RWPE1 (cell line): ENCODE measurements at places on chromosomes 5 and 9.

DNA sequence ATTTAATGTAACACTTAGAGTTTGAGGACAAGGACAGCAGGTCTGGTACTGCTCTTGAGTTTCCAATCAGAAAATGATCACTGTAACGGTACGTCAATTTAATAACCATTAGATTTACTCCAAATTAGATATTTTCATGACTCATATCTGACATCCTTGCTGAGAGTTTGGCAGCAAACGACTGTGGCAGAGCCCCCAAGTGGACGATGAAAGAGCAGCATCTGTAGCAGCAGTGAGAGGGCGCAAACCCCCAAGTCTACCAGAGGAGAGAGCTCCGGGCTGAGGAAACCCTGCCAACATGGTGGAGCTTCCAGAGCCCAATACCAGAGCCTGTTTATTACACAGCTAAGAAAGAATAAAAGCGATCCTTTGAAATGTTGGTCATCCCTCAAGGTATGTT is 73.2 kb upstream of the EPB41L4A start:
- peak; percentile 76 for DNase-seq

DNA sequence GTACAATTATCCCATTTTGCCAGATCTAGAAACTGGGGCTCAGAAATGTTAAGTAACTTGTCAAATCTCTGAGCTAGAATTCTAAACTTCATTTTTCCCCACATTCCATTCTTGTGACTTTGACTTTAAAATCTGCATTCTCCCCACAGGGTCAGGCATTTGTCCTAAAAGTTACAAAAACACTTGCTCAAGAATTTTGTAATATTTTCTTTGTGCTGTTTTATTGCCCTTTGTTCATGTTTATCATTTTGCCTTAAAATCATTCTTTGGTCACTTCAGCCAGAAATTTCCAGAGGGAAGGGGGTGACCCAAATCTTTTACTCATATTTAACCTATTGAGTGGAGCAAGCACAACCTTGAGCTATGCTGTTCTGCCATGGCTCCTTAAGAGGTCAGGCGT is 120.1 kb upstream of the CCL21 start:
- no peak for DNase-seq

DNA sequence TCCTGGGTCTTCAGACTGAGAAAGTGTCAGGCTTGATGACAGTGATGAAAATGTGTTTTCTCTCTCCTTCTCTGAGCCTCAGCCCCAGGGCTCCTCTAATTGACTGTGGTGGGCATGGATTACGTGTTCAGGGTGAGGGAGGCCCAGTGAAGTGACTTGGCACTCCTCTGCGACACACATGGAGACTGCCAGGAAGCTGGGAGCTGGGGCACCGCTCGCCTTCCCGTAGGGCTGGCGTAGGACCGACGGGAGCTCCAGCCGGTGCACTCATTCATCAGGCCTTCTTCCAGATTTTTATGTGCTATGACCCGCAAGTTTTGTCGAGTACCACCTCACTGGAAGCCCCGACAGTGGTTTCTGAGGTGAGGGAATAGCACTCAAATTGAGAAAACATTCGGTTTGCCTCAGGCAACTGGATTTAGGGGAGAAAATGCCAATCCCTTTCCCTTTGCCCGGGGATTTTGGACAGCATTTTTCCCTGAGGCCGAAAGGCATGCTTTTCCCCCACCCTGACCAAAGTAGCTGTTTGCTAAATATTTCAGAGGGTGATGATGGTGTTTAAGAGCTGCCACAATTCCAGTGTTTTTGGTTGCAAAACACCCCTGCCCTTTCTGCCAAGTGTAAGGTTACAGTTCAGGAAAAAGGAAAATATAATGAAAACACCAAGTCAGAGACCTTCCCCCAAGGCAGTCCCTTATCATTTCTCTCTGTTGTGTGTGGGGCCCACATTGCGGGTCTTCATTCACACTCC is 83.7 kb downstream of the PCSK5 start:
- DNase-seq, result no peak

DNA sequence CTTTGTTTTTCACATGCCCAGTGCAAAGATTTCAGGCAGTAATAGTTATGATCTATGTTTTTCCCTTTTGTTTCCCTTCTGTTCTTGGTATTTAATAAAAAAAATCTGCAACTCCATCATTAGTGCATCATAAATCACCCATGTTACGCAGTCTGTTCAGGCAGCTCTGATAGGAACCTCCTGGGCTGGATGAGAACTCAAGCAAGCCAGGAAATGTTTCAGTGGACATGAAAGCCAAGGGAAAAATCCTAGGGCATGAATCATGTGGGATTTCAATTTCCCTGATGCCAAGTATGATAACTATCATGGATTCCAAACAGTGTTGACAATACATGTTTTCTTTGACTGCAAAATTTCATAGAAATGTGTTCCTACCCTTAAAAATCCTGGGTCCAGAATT is 119.7 kb upstream of the TARS1 start:
- DNase-seq, result peak; percentile 71

DNA sequence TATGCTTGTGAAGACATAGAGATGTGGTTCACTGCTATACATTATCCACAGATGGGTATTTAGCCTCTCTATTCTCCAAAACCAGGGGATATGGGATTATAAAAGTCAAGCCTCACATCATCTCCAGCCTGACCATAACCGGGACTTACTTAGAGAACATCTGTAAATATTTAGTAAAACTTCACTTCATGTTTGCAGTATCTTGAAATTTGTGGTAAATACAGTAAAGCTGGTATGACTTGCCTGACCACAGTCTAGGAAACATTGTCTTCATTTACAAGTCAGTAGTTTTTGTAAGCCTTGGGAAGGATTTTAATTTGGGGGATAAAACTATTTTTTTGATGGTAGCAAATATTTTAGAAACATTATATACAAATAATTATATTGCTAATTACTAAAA is 64.2 kb downstream of the MAST4 start:
- DNase-seq, result no peak

DNA sequence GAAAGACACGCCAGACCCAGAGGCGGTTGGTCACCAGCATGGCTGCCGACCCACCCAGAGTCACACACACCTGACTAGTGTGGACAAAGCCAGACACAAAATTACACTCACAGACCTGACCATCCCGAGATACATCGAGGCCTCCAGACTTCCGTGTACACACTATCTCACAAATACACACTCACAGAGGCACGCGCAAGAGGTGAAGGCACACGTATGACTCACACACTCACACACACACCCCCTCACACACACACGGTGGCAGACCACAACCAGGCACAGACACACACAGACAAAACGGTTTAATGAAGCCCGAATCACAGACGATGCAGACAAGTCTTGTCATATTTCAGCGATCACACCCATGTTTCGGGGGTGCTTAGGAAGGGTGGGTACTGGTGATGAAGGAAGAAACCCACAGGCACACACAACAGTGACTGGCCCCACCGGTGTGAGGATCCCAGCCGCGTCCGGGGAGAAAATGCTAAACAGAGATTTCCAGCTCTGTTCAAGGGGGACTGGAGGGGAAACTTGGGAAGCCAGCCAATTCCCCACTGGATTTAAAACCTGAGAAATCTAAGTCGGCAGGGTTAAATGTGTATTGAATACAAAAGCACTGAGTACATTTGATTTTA is 51.3 kb downstream of the CRB2 start:
- no peak for DNase-seq

GRCh38 chr5:169160405-169160901 is 140.5 kb downstream of the SLIT3 start:
- no peak for DNase-seq

- DNase-seq, result peak; percentile 67
Measured at GRCh38 chr5:31232273-31232888, 38.9 kb downstream of the CDH6 start.

DNA sequence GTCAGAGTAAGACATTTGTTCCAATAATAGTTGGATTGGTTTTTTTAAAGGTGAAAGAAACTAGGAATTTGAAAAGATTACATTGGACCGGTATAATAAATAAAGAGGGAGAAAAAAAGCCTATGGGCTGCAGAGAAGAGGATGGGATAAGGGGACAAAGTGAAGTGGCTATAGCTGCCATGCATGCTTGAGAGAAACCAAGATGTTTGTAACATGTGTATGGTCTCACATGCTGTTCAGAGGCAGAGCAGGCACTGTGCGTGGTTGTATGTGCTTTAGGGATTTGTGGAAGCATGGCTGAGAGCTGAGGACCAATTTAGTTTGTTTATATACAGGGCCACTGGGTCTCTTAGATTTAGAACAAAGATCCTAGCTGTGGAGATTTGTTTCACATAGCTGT is 32.7 kb downstream of the LNPEP start:
- no peak for DNase-seq

- DNase-seq, result no peak
Measured at GRCh38 chr5:95778713-95779436, 43.7 kb downstream of the GLRX start.

GRCh38 chr5:84228266-84228665 is 156.4 kb downstream of the EDIL3 start:
- no peak for DNase-seq

- DNase-seq, result no peak
Measured at GRCh38 chr5:3258050-3258449, 337.6 kb upstream of the IRX1 start.

- DNase-seq, result no peak
Measured at GRCh38 chr5:78253201-78253600, 41.3 kb downstream of the AP3B1 start.

- DNase-seq, result peak; percentile 57
Measured at GRCh38 chr9:100472788-100473275, at the start of gene TMEFF1. TMEFF1 (plus strand) TSS chr9:100473149; CDS start chr9:100473545, 396 bp downstream.

GRCh38 chr5:86507574-86507973 is 110.2 kb upstream of the COX7C start:
- DNase-seq, result no peak

GRCh38 chr5:145838276-145838675 is 3.1 kb upstream of the PRELID2 start:
- DNase-seq, result no peak

- DNase-seq, result no peak
Measured at GRCh38 chr5:126645132-126645531, 44.4 kb downstream of the PHAX start.

GRCh38 chr9:69036799-69037198 is 1.2 kb downstream of the FXN start:
- DNase-seq, result no peak

GRCh38 chr5:173839117-173839713 is 48.9 kb upstream of the CPEB4 start:
- no peak for DNase-seq

DNA sequence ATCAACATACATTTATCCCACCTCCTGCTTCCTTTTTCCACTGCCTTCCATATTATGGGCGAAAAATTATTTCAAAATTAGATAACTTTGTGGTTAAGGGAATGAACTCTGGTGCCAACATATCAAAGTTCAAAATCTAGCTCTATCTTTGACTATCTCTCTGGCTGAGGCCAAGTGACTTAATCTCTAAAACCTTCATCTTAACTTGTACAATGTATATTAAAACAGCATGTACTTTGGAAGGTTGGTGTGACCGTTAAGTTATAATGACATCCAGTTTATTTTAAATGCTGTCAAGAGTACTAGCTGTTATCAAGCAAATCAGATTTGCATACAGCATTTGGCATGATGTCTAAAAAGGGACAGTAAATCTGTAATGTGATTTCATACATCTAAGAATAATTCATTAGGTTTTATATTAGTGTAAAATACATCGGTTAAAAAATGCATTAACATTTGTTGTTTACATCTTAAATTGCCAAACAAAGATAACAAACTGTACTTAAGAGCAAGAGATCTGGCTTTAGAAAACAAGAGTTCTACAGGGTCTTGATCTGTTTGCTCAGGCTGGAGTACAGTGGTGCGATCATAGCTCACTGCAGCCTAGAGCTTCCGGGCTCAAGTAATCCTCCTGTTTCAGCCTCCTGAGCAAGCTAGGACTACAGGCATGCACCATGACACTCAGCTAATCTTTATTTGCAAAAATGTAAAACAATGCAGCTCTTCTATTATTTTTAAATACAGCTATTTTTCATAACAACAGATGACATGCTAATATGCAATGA is 102.8 kb downstream of the CDH18 start:
- no peak for DNase-seq

- DNase-seq, result no peak
Measured at GRCh38 chr5:29218138-29218537, 1975.3 kb upstream of the CDH6 start.
